Stimulated activated CD8-positive, alpha-beta memory T cell treated with anti-CD3 and anti-CD28 coated beads, Interleukin-2, amount 100 ng/mL, for 48 hours (primary cell): ENCODE measurements at places on chromosomes 3 and 15.
A peak's percentile ranks its signal among the peaks of the same experiment; 100 is the strongest.

DNA sequence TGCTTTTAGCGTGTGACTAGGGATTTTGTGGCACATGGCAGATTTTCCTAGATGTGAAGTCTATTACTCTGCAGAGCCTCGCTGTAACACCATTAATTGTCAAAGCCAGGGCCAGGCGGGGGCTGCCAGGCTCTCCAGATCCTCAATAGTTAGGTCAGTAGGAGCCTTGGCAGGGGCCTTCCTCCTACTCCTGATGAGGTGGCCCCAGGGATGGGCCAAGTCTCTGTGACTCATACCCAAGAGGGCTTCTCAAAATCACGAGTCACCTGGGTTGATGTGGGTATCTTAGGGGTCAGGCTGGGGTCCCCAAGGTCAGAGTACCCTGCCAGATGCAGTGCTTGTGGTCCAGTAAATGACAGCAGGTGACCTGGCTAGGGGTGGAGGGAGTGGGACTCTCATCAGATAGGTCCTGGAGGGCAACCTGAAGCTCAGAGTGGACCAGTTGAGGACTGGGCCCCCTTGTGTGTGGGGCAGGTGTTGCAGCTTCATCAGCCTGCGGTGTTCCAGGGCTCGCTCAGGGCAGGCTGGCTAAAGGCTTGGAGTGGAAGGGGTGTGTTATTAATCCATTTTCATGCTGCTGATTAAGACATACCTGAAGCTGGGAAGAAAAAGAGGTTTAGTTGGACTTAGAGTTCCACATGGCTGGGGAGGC is 88.5 kb upstream of the MYZAP start:
- DNase-seq, result no peak

DNA sequence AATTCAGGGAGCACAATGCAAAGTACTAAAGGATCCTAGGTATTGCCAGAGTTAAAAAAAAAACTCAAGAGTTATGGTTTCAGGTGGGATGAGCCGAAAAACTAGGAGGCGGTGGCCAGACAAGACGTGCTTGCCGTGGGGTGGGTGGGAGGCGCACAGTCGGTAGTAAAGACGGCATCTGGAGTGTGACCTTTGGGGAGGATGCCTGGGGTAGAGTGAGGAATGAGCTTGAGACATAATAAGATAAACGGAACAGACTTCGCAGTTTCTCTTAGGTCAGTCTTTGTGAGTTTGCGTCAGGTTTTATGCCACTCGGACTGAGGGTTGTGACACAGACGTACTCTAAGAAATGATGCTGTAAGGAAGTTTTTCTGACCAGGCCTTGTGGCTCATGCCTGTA is 139.6 kb downstream of the LRRK1 start:
- no peak for DNase-seq

DNA sequence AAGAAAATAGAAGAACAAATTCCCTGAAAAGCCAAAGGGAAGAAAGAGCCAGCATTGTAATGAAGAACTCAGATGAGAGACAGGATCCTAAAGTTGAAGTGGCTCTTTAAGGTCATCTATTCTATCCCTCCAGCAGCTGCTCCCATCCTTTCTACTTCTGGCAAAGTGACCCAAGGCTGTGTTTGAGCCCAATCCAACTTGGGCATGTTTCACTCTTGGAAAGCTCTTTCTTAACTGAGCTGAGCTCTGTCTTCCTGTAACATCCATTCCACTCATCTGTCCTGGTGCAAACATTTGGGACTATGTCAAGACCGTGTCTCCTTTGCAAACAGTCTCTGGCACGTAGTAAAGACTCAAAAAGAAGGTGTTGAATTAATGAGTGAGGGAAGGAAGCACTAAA is 298.1 kb upstream of the IGF1R start:
- DNase-seq, result no peak

GRCh38 chr15:74840851-74841775 is 1.8 kb downstream of the ULK3 start:
- DNase-seq, result no peak

GRCh38 chr3:90041995-90042394 is 934.6 kb downstream of the EPHA3 start:
- no peak for DNase-seq

DNA sequence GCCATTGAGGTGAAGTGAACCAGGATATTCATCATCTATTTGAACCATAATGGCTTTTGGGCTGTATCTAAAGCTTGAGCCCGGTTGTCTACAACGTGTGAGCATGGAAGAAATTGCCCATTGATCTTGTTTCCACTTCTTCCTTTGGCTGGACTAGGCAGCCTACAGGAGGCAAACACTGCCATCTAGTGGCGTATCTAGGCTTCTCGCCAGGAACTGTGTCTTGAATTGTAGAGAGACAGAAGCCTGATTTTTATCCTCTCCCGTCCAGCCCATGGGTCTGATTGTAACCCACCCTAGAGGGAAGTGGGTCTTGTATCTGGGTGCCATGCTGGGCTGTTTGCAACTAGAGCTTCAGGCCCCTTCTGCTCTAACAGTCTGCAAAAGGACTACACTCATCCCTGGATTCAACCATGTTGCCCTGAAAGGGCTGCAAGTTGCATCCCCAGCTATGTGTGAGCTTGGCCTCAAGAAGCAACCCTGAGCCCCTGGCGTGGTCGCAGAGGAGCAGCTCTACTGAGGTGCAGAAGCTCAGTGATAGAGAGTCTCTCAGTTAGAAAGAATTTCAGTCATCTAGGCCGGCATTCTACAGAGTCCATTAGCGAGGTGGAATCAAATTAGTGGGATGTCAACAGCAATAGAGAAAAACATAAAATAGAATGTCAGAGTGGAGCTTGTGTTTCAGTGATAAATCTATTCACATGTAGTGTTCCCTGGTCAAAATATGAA is 170.2 kb upstream of the UMPS start:
- peak; percentile 23 for DNase-seq

GRCh38 chr3:194592798-194593752 is 40.1 kb downstream of the TMEM44 start:
- DNase-seq, result no peak

GRCh38 chr3:12301513-12301912 is 12.6 kb downstream of the PPARG start:
- no peak for DNase-seq

- no peak for DNase-seq
Measured at GRCh38 chr3:134222835-134223234, 27.8 kb downstream of the RYK start.

DNA sequence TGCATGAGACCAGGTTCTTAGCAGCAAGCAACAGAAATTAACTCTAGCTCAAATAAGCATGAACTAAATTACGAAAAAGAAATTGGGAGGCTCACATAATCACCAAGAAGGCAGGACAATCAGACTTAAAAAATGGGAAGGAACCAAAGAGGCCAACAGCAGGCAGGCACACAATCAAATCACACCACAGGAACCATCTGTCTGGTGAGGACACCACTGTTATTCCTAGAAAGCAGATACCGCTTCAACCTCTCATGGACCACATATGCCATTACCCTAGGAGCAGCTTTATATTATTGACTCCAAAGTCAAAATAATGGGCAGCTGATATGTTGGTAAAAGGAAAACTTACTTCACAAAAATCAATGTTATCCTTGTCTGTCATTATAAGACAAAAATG is 51.6 kb downstream of the SUCLG2 start:
- no peak for DNase-seq

DNA sequence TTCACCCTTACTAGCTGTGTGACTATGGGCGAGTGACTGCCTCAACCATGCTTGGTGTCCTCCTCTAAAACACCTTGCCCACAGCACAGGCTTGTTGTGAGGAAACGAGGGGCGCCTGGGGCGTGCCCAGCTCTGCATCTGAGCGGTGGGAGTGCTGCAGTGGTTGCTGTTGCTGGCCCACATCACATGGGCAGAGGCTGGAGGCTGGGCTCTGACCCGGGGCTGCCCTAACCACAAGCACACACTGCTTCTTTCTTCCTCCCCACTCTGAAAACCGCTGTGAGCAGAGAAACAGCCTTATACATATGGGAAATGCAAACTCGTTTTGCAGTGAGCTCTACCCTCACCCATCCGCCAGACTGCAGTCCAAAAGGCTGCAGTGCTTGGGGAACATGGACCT is 74.8 kb upstream of the RPL32 start:
- peak; percentile 18 for DNase-seq

- no peak for DNase-seq
Measured at GRCh38 chr3:63922491-63923199, 10.5 kb upstream of the SCAANT1 start.

GRCh38 chr3:10950476-10951294 is 41.9 kb upstream of the SLC6A1 start:
- no peak for DNase-seq

DNA sequence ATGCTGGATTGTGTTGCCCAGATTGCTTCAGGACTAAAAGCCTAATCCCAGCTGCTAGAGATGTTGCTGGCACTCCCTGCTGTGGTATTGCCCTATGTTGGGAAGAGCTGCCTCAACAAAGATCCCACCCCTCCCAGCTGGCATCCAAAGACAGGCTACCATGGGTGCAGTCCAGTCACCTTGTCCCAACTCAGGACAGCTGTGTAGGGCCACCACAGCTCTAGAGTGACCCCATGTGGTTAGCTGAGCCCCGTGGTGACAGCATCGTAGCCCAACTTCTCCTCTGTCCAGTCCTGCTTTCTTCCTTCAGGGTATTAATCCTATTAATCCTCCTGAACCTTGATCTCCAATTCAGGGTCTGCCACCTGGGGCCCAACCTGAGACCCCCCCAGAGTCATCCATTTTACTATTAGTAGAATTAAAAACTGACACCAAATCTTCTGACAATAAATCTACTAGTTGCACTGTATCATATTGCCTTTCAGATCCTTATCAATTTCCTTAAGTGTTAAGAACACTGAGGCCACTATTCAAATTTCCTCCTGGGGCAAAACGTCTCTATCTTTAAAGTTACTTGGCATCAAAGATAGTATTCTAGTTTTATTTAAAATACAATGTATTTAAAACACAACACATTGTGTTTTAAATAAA is 83.5 kb downstream of the AQP9 start:
- no peak for DNase-seq

GRCh38 chr15:45604326-45604725 is 17.1 kb downstream of the BLOC1S6 start:
- DNase-seq, result no peak

- DNase-seq, result no peak
Measured at GRCh38 chr15:41919954-41920538, 26.2 kb upstream of the SPTBN5 start.

GRCh38 chr15:90221246-90221900 is 12.4 kb downstream of the CIB1 start:
- DNase-seq, result peak; percentile 22

- no peak for DNase-seq
Measured at GRCh38 chr3:157436583-157437291, at the start of gene PTX3. Gene PTX3, plus strand, starts transcription at chr3:157436850. Its CDS starts 84 bp downstream, at chr3:157436934.

GRCh38 chr15:41689834-41690233 is 29.6 kb downstream of the MGA start:
- no peak for DNase-seq

- no peak for DNase-seq
Measured at GRCh38 chr3:85605066-85605465, 646.3 kb downstream of the CADM2 start.
